ENCODE measurements at places on chromosomes 4 and X. TPM values are rescaled to one million over a fixed set of nuclear protein-coding genes. Genes with fewer than 3 reads are reported as not detected.

Gene DIAPH2
- 34.2 TPM for total RNA-seq

Gene GLRB
- total RNA-seq, result 2.6 TPM

Gene RBM46
- total RNA-seq, result not detected

DNA sequence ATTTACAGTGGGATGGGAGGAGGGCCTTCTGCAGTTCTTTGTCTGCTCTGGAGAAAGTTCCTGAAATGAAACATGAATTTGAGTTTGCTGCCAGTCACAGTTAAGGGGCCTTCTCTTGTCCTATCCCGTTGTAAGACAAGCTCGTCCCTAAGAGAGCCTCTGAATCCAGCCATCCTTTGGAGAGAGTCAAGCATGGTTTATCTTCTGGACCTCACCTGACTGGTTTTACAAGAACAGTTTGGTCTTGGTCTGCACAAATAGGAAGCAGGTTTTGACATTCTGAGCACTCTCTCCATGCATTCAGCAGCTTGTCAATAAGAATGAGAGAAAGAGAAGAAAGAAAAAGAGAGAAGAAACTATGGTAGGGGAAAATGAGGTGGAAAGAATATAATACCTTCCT is 20.4 kb upstream of the TENM3 start:
- no peak for DNase-seq

DNA sequence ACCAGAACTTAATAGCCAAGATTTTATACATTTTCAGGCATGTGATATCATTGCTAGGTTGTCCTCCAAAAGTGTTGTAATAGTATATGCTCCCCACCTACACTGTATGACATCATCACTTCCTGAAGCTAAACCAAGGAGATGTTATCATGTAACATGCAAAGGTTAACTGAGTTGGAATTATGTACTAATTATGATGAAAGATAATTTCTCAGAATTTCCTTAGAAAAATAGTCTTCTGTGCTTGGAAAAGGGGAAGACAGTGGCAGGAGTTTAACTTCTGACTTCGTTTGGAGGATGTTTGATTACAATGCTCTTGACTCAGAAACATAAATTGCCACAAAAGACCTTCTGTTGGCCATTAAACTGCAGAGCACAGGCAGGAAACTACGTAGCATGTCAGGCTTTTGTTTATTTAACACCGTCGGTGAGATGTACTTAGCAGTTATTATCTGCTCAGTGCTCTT is 83.6 kb upstream of the GUCY1A1 start:
- no peak for DNase-seq

DNA sequence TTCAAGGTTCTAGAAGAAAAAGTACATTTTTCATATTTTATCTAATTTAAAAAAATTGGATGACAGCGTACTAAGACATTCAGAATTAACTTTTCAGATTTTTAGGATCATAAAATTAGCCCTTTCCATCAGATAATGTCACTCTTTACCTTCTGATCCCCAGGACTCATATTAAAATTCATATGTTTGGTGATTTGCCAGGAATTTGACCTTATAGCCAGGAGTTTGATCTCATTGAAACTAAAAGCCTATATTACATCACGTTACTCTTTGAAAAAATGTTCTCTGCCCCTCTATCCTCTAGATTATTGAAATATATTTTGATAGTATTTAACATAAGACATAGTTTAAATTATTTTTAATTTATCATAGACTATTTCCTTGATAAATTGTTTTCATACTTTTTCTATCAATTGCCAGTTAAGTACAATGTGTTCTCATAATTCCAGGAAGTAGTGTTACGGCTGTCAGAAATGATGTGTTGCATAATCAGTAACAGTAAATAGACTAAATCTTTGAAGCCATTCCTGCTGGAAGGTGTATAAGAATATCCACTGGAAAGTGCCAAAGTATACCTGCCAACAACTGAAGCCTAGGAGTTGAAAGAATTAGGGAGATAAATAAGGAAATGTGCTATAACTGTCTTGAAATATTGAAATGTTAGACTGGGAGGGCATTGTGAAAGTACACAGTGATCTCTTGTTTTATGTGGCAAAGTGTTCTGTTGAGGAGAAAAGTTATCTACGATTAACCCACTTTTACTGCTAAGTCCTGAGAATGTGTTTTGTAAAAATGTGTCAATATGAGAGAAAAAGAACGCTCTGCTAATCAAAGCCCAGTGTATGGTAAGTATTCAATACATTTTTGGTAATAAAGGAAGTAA is 32.9 kb upstream of the PDGFC start:
- no peak for DNase-seq

GRCh38 chr4:26729547-26729946 is 131.1 kb upstream of the STIM2 start:
- DNase-seq, result no peak

GRCh38 chr4:184845367-184846021 is 19.7 kb upstream of the ACSL1 start:
- no peak for DNase-seq

DNA sequence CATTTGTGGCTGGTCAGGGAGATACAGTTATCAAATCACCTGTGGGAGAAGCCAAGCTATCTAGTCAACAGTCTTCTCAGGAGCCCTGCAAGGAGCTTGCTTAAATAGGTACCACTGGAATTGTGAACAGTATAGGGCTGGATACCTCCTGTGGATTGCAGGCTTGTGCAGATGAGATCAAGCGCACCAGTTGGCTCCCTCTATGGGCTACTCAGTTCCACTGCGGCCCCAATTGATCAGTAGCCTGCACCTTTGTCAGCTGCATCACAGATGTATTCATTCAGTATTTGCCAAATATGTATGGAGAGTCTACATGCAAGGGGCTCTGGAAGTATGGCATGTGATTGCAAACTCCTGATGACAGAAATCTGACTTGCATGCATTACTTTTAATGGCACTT is 28.6 kb downstream of the TEX13A start:
- no peak for DNase-seq
